GM23338 (cell line): ENCODE measurements at places on chromosomes 3 and 15. TPM values are rescaled to one million over a fixed set of nuclear protein-coding genes. Genes with fewer than 3 reads are reported as not detected.

SLC12A1 gene
- total RNA-seq, result 0.19 and 0.59 TPM in 2 replicates

DNA sequence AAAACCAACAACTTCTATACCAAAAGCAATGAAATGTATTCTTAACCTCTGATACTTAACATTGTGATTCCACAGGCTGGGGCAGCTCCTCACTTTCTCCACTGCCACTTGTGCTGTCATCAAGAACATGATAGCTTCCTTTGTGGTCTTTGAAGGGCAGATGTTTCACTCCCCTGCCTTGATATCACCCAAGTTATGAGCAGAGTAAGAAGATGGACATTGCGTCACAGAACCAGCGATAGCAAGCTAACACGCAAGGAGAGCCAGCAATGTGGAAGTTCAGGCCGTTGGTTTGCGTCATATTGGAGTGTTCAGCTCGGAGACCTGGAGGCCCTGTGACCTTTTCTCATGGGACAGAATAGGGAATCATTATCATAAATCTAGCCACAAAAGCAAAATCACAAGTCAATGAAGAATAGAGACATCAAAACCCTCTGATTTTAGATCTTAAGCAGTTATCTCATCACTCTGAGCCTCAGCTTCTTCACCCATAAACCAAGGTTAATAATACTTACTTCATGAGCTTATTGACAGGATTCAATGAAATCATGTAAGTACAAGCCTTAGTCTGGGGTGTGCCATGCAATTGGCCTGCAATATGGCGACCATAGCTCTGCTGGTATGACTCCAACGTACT, 183.8 kb upstream of the THBS1 start:
- no peaks in the 10 kb centered on the region for H3K4me1 ChIP-seq
- DNase-seq, result no peak
- no peaks in the 10 kb centered on the region for H3K27me3 ChIP-seq
- no peak overlapping the region for H3K27ac ChIP-seq

- no peak for DNase-seq
- H3K36me3 ChIP-seq, result no peaks in the 10 kb centered on the region
- H3K27ac ChIP-seq, result no peak within 1 kb of the TSS
- H3K4me3 ChIP-seq, result peak within 1 kb of the TSS; percentile 51
- H3K4me1 ChIP-seq, result peaks cover 11% of the 10 kb centered on the region; the same call in 1 of the 2 replicates
Observed at GRCh38 chr3:37990527-37990926, at the start of gene VILL. VILL (plus strand) TSS chr3:37990786; CDS start chr3:37993673, 2,887 bp downstream.

DNA sequence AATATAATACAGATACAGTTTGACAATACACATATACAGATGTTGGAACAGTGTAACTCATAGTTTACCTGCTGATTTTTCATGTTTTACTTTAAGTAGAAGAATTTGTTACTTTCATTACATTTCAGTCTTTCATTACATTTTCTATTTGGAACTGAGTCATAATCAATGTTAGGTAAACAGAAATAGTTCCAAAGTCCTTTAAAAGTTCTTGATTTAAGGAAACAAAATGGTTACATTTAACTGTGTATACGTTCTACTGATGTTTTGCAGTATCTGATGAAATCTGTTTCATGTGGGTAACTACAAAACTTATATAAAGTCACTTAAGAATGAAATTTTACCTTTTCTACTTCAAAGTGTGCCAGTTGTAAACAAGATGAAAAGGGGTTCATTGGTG, 721.2 kb downstream of the NAALADL2 start:
- no peak overlapping the region for H3K27ac ChIP-seq
- no peaks in the 10 kb centered on the region for H3K36me3 ChIP-seq
- H3K4me3 ChIP-seq, result no peak overlapping the region
- DNase-seq, result no peak

TAGLN3 gene
- total RNA-seq, result 6.8 and 8.2 TPM in 2 replicates
